ENCODE measurements at places on chromosomes 3 and 15.
A peak's percentile ranks its signal among the peaks of the same experiment; 100 is the strongest.

DNA sequence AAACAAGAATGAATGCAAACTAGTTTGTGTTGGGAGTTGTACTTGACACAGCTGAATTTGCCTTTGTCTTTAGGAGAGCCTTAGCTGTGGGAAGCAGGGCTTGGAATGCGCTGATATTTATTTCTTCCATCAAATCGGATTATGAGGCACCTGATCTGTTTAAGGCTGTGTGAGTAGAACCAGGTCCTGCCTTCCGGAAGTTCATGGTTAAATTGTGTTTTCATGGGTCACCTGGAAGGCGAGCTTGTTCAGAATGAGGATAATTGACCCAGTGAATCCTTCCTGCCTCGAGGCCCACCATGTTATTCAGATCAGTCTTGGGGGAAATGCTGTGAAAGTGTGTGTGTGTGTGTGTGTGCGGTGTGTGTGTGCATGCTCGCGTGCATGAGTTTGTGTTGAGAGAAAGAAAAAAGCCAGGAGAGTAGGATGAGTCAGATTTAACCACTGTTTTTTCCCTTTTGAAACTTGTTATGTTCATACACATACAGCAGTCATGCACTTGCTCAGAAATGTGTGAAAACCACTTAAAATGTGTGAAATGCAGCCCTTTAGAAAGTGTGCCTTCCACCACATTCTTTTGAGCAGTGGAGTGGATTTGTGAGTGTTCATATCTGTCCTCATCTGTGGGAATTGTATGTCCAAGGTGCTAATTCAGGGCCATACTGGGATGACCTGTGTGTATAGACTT is 36.7 kb downstream of the SMAD3 start:
- peak; percentile 44 for DNase-seq

DNA sequence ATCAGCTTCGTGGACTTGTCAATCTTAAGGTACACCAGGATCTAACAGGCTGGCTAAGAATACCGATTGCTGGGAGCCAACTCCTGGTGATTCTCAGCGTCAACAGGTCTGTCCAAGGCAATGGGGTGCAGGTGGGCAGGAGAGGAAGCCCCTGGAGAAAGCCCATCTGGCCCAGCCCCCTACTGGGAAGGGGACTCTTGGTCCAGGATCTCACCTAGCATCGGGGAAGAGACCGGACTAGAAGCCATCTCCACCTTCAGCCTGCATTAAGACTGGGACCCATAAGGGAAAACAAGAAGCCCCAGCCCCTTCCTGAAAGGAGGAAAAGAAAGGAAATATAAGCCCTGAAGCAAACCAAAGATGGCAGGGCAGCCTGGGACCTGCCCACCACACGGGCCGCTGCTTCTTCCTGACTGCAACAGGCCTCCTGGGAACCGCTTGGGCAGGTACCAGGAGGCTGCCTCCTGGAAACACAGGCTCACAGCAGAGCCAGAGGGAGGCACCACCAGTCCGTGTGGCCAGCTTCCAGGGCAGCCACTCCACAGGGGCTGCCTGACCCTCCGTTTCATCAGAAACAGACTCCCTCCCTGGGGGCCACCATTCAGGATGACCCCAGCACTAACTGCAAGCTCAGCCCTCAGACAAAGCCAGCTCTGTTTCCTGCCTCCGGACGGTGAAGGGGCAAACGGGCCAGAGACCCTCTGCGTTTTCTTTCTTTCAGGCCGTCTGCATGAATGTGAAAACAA is 100.2 kb downstream of the LRIG1 start:
- DNase-seq = no peak

GRCh38 chr3:130925628-130926027 is 31.7 kb downstream of the ATP2C1 start:
- DNase-seq = peak; percentile 85

DNA sequence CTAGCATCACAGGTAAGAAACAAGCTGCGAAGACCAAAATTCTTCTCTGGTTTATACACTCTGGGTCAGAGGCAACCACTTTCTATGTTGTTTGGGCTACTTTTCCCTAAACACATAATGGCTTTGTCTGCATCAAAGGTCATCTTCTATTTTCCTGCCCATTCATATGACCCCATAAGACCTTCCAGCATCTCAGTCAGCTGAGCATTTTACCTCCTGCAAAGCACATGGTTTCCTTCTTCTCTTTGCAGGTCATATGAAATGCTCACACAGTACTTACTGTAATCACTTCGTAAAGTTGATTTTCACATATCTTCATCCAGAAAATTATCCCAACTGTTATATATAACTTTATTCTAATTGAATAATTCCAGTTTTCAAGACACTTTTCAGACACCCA is 34.8 kb downstream of the LIPC start:
- DNase-seq = no peak

DNA sequence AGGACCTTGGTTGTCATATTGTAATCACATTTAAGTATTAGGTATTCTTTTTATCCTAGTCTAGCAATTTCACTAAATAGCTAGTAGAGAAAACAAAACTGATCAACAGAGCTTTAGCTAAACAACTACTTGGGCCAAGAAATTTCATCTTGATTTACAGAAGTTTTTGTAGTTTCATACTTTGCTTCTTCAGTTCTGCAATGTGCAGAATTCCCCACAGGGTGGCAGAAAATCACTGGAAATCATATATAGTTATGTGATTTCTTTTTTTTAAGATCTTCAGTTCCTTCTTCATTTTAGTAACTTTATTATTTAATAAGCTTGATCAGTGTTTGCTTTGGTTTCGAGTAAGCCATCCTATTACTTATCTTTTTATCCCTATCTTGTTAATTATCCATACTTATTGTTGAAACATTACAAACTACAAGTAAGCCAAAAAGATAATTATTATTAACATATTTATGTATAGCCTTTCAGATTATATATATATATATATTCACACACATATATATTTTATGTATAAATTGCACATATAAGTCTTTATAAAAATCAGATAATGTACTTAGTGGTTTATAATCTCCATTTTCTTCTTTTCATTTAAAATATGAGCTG is 2.2 kb upstream of the BNIP2 start:
- DNase-seq = peak; percentile 61

DNA sequence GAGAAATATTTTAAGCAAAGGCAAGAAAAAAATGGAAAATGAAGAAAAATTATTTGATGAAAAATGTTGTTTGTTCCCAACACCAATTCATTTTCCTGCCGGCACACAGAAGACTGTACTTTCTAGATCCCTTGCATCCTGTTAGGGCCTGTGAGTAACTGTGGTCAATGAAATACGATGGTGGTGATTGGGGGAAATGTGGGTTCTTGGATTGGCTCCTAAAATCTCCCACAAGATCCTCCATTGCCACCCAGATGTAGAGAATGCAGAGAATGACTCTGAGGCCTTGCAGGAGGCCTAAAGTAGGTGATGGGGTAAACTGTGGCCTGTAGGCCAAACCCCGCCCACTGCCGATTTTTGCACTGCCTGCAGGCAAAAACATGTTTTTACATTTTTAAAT is 46.3 kb upstream of the C3orf70 start:
- no peak for DNase-seq

GRCh38 chr3:58198804-58199203 is 12.0 kb downstream of the DNASE1L3 start:
- no peak for DNase-seq

DNA sequence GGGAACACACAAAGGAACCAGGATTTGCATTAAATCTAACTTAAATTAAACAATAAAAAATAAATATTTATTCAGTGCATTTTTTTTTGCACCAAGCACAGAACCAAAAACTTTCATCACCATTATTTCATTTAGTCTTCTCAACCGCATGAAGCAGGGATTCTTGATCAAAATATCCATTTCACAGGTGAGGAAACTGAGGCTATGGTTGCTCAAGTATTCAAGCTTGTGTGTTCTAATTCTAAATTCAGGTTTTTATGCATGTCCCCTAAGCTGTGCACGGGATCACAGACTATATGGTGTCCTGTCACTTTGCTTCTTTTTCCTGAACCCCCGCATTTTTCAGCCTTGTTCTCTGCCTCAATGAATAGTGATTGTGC is 64.3 kb upstream of the BCL6 start:
- no peak for DNase-seq

- no peak for DNase-seq
Measured at GRCh38 chr15:101027920-101028319, 108.8 kb downstream of the LRRK1 start.

GRCh38 chr3:136583823-136584222 is 168.4 kb downstream of the STAG1 start:
- DNase-seq = no peak

DNA sequence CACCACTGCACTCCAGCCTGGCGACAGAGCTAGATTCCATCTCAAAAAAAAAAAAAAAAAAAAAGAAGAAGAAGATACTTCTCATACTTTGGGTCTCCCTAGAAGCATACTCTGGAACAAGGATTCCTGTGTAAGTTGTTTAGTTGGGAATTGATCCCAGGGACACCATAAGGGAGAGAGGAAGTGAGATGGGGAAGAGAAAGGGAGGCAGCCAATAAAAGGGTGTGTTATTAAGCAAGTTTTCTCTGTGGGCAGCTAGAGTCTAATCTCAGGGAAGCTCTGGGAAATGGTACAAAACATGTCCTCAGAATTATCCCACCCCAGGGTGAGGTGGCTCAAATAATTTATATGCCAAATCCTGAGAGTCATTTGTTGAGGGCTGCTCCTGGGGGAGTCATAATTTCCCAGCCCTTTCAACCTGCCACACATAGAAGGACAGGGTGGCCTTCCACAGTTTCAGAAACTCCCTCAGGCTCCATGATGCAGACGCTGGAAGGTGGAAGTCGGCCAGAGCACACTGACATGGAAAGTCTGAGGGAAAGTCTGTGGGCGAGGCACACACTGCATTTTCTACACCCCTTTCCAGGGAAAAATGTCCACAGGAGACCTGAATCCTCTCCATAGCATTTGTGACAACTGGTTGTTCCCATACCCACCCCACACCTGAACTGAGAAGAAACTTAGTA is 86.4 kb upstream of the SLC4A7 start:
- DNase-seq = no peak

DNA sequence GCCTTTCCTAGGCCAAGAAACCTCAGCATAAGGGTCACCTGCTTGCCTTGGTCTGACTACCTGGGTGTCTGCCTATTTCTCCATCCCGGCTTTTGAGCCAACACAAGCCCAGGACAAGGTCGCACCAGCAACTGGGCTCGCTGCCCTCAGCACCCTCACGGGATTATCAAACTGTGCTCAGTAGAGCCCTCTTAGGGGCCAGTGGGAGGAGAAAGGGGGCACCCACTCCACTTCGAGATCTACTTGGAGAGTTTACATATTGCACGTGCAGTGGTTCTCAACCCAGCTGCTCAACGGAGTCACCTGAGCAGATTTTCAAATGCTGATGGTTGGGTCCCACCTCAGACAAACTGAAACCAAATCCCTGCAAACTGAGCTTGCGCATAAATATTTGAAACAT is 31.1 kb downstream of the TSPAN3 start:
- no peak for DNase-seq

DNA sequence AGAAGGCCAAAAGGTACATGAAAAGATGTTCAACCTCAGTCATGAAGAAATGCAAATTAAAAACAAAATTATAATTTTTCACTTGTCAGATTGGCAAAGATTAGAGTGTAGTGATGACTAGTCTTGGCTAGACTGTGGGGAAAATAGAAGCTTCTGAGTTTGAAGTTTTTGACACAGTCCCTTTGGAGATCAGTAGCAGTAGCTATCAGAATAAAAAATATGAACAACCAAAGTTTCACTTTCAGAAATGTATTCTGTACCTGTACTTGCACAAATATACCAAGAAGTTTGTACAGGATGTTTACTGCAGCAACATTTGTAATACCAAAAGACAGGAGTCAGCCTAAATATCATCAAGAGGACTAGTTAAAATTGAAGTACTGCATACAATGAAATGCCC is 14.1 kb downstream of the ATP2C1 start:
- DNase-seq = no peak

GRCh38 chr15:88932271-88932874 is 19.2 kb upstream of the MFGE8 start:
- peak; percentile 44 for DNase-seq

DNA sequence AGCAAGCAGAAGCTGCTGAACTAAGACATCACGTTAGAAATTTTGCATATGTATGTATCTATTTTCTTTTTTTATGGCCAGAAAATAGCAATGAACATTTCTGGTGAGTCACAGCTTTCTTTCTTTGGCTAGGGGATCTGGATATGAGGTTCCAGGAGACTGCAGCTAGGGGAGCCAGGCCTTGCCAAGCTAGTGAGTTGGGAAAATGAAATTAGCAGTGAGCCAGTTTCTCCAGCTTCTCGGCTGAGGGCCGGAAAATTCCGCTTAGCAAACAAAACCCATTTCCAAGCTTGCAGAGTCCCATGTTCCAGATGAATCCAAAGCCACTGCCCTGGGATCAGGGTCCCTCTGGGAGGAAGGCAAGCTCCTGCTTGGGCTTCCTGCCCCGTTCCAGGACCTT is 137.6 kb downstream of the SRGAP3 start:
- DNase-seq = no peak

GRCh38 chr15:85849946-85850345 is 55.2 kb upstream of the KLHL25 start:
- DNase-seq = no peak

- DNase-seq = no peak
Measured at GRCh38 chr3:66438046-66438445, 62.8 kb downstream of the LRIG1 start.

GRCh38 chr3:31629054-31629453 is 96.3 kb downstream of the STT3B start:
- DNase-seq = no peak

DNA sequence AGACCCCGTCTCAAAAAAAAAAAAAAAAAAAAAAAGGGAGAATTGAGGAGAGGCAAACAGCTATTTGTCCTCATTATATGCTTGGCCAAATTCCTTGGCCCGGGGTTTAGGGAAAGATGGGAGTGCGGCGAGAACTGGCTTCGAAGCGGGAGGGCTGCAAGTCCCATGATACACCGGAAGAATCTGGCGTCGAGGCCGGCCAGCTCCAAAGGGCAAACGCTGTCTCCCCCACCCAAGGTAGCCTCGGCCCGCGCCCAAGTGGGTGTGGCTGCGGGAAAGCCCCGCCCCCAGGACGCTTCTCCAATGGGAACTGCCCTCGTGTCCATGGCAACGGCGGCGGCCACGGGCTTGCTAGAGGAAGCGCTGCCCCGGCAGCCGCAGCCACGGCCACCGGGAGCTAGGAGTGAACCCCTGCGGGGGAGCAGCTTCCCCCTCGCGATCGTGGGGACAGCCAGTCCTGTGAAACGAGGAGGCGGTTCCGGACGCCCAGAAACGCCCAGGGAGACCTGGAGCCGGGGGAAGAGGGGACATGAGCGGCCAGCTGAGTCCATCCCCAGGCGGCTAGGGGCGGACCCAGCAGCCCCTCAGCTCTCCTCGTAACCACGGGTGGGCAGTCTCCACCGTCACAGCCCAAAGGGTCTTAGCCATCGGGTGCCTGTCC is at the start of gene TTLL13:
Gene TTLL13, plus strand, starts transcription at position 354 of the 661 bp plus-strand sequence. CDS start 1,075 bp downstream, outside the sequence.
- peak; percentile 90 for DNase-seq

- no peak for DNase-seq
Measured at GRCh38 chr15:33197636-33198035, 3.1 kb upstream of the FMN1 start.

DNA sequence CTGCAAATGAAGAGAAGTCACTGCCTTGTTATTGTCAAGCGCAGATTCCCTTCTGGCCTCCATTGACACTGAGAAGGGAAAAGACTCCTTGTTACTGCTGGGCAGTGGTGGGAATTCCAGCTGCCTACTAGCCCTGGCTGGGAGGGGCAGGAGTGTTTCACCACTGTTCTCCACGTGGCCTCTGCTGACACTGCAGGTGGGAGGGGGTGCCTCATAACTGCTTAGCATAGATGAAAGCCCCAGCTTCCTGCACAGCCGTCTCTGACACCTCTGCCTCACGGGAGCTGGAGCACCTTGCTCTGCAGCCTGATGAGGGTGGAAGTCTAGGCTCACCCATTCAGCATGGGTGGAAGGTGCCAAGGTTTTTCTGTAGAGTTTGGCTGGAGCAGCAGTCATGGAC is 52.1 kb downstream of the TM2D3 start:
- no peak for DNase-seq

All from myocyte (in vitro differentiated cells).